K562 (cell line): ENCODE measurements at places on chromosomes 1 and 21. TPM values are rescaled to one million over a fixed set of nuclear protein-coding genes. Genes with fewer than 3 reads are reported as not detected.

The CD247 gene
- 0.37 and 0.55 TPM in 2 replicates for polyA plus RNA-seq

The DDI2 gene
- 17.1 and 19.1 TPM in 2 replicates for polyA plus RNA-seq

The DIO1 gene
- not detected in 2 replicates for polyA plus RNA-seq

The SEC16B gene
- not detected in 2 replicates for polyA plus RNA-seq
